ENCODE measurements at places on chromosomes 2 and 18.

- DNase-seq = no peak
Observed at GRCh38 chr2:173647681-173648311, 293.1 kb downstream of the CDCA7 start.

DNA sequence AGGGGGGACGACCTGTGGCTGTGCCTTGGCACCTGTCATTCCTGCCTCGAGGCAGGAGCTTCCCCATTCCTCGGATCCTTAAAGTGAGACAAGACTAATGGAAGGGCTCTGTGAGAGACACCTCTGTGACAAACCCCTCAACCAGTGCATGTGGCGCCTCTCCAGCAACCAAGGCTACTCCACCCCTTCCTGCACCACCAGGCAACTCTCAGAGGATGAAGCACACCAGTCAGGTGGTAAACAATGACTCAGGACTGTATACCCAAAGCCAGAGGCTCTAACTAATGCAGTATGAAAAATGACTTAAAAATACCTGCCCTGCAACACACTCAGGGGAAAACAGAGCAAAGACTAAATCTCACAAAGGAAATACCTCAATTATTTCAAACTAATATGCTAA, 136.9 kb downstream of the UXS1 start:
- peak; percentile 73 for DNase-seq

DNA sequence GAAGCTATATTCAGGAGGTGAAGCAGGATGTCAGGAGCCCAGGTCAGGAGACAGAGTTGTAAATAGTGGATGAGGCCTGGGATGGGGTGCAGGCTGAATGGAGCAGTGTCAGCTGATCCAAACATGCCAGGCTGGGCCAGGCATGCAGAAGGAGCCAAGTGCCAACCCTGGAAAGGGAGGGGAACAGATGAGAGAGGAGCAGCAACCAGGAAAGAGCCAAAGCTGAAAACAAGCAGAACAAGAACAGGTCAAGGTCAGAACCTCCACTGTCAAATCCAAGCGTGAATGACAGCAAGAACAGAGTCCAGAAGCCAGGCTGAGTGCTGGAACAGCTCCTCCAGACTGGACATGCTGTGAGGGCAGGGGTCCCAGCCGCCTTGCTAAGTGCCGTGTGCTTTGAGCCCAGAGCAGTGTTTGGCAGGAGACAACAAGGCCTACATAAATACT, 49.2 kb upstream of the PPP1CB start:
- no peak for DNase-seq

DNA sequence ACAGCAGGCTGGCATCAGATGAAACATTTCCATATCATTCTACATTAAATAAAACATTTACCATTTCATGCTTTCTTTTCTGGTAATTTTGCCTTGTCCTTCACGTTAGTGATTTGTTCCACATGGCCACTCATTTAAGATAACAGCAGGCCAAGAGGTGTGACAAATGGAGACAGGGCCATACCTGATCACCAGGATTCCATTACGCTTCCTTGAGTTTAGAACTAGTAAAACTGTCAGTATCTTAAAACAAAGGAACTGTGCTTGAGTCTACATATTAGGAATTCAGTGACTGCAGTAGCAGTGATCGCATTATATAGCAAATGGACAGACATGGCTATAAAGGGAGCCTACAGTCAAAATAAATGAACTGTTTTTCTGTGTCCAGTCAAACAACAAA, 155.1 kb upstream of the FSHR start:
- DNase-seq = no peak

- no peak for DNase-seq
Observed at GRCh38 chr2:62205554-62205953, 9.6 kb downstream of the B3GNT2 start.

- DNase-seq = no peak
Observed at GRCh38 chr18:64402636-64403035, 253.7 kb upstream of the LINC00305 start.

DNA sequence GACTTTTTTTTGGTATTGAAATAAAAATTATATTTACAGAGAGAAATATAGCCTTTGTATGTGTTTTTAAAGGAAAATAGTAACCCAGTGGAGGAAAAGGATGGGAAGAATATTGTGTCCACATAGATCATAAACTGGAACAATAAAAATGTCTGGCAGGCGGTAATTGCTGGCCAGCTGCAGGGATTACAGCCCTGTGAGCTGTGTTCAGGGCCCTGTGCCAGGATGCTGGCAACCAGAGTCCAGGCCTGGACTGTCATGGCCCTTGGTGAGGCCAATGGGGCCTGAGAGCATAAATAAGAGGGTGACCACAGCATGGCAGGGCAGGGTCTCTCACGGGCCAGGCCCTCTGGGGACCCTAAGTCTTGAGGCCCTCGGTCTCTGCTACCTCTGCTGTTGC, 171.2 kb downstream of the ACOXL start:
- DNase-seq = no peak

GRCh38 chr2:109676346-109676902, 62.3 kb downstream of the SOWAHC start:
- no peak for DNase-seq

GRCh38 chr2:173218326-173219056, 136.2 kb upstream of the CDCA7 start:
- DNase-seq = no peak

GRCh38 chr2:141767051-141767450, 363.8 kb downstream of the LRP1B start:
- DNase-seq = peak; percentile 59

DNA sequence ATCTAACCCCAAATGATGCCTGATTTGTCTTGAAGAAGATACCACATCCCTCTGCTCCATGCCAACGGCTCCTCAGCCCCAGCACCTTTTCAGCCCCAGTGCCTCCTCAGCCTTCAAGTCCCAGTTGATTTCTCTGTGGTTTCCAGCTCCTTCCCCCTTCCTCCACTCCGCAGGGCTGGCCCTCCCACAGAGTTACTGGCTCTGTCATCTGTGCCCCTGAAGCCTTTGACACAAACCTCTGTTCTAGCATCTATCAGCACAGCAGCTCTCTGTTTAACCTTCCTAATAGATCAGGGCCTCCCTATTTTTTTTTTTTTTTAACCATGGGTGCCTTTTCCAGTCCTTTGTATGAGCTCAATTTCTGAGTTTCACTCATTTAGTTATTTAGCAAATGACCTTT, 201.3 kb upstream of the CXCR4 start:
- no peak for DNase-seq

DNA sequence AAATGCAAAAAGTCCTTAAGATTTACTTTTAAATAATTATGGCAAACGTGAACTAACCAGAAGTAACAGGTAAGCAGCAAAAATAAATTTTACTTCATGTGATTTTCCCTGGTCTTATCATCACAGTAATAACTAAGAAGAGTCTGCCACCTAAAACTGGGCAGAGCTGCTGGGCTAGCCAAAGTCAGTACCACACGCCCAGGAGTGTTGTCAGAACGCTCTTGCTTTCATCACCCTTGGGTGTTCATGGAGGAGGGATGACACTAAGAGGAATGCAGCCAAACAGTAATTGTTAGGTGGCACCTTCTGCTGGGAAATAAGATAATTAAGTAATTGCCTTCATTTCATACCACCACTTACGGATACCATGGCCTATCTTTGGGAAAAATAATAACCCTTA, 92.0 kb upstream of the NEUROD1 start:
- no peak for DNase-seq

DNA sequence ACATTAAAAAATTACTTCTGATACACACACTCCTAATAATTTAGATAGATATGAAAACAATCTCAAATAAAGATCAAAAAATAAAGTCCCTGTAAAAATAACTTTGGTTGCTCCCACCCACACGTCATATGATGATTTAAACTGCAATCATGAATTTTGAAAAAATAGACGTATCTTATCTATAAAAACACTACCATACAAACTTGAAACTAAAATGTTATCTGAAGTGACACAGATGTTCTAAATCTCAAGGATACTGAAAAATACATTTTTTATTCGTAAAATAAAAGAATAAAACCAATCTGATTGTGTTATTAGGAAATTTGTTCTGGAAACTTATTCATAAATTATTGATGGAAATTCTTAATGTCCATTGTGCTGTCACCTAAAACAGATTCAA, 8.1 kb upstream of the BOLA3 start:
- no peak for DNase-seq

GRCh38 chr18:58076052-58076451, 32.0 kb downstream of the NEDD4L start:
- peak; percentile 35 for DNase-seq

DNA sequence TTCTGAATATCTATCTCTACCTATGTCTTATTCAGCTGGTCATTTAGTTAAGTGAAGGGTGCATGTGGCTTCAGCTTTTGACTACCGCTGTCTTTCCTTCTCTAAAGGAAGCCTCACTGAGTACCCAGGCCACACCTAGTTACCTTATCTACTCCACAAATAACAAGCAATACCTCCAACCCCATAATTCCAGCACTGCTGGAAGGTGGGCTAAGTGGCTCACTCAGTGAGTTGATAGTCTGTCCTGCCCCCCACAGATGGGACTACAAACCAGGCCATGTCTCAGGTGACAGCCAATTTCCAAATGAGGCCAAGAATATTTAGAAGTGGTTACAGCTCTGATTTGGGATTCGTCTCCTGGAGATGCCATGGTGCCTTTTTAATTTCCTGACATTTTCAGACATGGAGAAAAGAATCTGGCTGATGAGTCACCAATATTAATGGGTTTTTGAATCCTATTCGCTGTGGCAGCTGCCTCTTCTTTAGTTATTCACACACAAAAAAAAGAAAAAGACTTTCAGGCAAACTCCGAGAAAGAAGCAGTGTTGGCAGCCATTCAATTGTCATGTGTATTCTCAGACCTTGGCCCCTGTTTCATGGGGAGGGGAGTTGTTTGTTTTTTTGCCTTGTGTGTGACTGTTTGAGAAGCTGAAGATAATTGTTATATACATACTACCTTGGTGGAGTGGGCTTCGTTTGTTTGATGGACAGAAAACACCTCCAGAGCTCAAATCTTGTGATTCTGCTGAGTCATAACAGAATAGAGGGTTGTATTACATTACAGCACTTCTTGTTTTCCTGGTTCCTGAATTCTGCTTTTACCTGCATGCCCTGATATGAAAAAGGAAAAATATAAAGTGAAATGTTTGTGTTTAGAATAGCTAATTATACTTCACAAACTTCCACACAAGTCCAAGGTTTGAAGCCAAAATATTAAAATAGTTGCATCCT, 64.2 kb downstream of the SCG2 start:
- peak; percentile 44 for DNase-seq

- no peak for DNase-seq
Observed at GRCh38 chr2:218430721-218431120, 11.8 kb downstream of the VIL1 start.

GRCh38 chr18:68376926-68377325, 338.0 kb downstream of the TMX3 start:
- no peak for DNase-seq

DNA sequence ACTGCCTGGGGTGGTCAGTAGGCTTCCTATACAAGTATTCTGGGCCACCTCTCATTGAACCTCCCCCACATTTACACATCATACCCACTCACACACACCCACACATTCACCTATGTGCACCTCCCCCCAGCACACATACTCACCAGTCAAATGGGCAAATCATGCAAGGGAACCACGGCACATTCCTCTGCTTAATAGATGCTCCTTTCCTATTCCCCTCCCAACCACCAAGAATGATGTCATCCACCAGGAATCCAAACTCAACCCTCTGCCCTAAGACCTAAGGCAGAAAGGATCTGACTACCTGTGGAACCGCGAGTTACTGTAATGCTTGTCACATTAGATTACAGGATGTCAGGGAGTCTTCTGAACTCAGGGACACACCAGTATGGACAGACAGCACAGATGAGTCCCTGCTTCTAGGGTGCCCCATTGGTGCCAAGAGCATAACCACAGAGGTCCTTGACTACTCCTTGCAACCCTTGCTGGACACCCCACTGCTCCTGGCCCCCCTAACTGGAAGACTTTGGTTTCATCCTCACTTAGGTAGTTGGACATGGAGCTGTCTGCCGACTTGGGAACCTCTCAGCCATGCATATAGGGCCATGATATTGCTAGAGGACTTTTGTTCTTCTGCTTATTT, 21.5 kb upstream of the CAB39 start:
- peak; percentile 99 for DNase-seq

DNA sequence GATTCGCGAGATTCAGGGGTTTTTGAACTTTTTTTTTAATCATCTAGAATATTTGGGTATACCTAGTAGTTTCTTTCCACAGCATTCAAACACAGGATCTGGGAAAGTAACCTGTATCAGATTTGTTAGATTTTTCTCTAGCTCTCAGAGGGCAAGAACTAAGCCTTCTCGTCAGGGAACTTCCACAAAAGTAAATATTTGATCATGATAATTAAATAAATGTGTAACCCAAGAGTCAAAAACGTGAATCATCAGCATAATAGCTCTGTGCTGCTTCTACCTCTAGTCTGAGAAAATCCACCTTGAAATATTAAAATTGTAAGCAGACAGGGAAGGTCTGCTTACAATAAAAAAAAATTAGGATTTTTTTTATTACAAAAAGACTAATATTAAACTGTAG, 225.7 kb upstream of the SPOPL start:
- peak; percentile 88 for DNase-seq

DNA sequence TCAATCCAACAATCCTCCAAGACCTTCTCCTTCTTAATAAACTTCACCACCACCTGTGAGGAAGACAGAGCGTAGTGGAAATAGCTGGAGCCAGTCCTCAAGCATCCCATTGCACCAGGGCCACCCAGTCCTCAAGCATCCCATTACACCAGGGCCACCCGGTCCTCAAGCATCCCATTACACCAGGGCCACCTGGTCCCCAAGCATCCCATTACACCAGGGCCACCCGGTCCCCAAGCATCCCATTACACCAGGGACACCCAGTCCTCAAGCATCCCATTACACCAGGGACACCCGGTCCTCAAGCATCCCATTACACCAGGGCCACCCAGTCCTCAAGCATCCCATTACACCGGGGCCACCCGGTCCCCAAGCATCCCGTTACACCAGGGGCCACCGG, 13.3 kb upstream of the MTERF4 start:
- DNase-seq = no peak

DNA sequence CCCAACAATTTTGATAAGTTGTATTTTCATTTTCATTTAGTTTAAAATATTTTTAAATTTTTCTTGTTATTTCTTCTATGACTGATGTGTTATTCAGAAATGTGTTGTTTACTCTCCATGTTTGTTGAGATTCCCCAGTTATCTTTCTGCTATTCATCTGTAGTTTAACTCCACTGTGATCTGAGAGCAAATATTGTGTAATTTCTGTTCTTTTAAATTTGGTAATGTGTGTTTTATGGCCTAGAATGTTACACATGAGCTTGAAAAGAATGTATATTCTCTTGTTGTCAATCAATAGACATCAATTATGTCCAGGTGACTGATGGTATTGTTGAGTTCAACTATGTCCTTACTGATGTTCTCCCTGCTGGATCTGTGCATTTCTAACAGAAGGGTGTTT, 188.2 kb downstream of the CYP26B1 start:
- no peak for DNase-seq

- DNase-seq = no peak
Observed at GRCh38 chr2:46230115-46230571, 67.1 kb upstream of the EPAS1 start.

DNA sequence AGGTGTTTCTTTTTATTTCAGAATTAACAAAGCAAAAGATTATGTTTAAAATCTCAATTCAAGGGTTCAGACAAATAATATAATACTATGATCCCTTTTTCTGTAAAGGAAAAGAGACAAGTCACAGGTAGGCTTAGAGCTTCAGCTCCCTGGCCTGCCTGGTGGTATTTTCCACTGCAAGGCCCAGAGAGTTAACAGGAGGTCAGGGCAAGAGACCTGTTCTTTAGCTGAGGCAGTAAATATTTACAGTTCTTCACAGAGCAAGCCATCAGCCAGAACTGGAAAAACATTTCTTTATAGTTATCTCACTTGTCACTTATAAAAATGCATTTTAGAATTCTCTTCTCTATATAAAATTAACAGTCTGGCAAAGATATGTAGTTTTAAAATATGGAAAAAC, 70.1 kb downstream of the EPG5 start:
- no peak for DNase-seq

All from PC-3 (cell line).